Stimulated activated effector memory CD8-positive, alpha-beta T cell treated with anti-CD3 and anti-CD28 coated beads, Interleukin-12 subunit alpha, Interleukin-12 subunit beta, amount 100 ng/mL, for 72 hours (primary cell): ENCODE measurements at places on chromosomes 4 and X.

DNA sequence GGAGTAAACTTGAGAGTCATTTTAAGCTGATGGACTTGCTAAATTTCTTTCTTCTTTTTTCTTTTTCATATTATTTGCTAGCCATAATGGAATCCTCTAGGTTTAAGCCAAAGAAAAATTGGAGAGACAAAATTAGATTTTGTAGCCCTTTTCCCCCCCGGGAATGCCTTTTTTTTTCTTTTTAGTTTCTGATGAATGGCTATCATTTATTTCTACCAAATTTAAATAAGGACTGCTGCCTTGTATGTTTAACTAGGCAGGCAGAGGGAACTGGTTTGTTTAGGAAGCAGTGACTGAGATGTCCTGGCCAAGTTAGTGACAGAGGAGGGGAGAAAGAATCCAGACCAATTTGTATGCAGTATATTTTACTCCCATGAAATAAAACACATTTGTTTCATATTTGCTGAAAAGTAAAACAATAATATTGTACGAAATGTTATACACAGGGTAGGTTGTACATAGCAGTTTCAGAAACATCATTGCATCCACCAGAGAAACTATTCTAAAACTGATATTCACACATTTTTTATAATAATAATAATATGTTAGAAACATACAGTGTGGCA, 5.7 kb downstream of the PITX2 start:
- no peak for DNase-seq

DNA sequence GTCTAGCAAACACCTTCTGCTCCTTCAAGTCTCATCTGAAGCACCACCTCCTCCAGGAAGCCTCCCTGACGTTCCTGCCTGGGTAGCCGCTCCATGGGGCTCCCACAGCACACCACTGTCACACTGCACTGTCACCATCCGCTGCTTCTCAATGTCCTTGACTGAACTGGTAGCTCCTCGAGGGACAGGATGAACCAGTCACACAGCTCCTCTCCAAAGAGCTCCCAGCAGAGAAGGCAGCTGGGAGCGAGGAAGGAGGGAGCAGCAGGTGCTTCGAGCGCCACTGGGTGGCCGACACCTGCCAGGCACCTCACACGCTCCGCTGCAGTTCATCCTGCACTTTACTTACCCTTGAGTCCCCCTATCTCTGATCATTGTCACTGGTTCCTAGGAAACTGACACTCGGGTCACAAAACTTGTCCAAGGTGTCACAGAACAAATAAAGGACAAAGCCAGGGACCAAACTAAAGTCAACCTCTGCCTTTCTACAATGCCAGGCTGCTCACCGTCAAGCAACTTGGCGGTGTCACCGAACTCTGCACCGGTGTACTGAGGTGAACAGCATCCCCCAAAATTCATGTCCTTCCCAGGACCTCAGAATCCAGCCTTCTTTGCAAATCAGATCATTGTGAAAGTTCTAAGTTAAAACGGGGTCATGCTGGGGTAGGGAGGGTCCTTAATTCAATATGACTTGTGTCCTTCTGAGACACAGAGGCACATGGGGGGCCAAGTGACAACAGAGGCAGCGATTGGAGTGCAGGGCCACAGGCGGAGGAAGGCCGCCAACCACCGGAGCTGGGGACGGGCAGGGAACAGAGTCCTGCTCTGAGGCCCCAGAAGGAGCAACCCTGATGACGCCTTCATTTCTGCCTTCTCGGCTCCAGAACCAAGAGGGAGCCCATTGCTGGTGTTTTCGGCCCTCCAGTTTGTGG, 5.5 kb upstream of the S100P start:
- DNase-seq = no peak

GRCh38 chr4:74056858-74057562, 18.5 kb upstream of the CXCL3 start:
- no peak for DNase-seq

GRCh38 chrX:146854281-146854680, 39.7 kb upstream of the CXorf51A start:
- DNase-seq = no peak

- no peak for DNase-seq
Measured at GRCh38 chr4:165684177-165684805, 188.7 kb upstream of the TLL1 start.

DNA sequence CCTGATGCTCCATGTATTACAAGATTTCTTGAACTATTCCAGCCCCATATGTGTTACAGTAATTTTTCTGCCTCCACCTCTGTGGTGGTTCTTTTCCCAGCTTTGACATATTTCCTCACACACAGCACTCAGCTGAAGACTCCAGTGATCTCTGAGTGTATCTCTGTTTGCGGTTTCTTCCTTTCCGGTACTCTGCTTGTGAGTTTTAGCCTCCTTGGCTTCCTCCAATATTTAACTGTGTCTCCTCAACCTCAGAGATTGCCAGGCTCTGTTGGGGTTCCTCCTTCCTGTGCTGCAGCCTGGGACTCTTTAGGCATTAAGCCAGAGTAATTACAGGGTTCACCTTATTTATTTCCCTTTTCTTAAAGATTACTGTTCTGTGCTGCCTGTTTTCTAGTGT, 73.2 kb downstream of the NFKB1 start:
- DNase-seq = no peak

GRCh38 chr4:158020176-158020575, 152.6 kb downstream of the GASK1B start:
- no peak for DNase-seq

- DNase-seq = no peak
Measured at GRCh38 chr4:139783741-139784484, 118.3 kb downstream of the MGST2 start.

GRCh38 chrX:50514811-50515210, 44.2 kb upstream of the DGKK start:
- DNase-seq = no peak
